Calu3 (cell line): ENCODE measurements at places on chromosomes 4 and X. TPM values are rescaled to one million over a fixed set of nuclear protein-coding genes. Genes with fewer than 3 reads are reported as not detected.
A peak's percentile ranks its signal among the peaks of the same experiment; 100 is the strongest.

DNA sequence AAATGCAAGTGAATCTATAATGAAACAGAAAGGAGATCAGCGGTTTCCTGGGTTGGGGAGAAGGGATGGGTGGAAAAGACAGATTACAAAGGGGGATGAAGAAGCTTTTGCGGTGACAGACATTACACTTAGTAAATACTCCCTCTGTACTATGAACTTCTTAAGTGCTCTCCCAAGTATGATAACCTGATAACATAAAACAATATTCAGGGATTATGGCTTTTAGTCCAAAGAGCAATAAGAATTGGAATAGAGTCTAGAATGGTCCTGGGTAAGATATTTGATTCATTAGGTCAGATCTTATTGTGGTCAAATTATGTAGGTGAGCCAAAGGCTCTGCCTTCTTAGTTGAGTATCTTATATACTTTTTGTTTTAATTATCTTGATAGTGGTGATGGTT lies 9.2 kb downstream of the LRRC66 start:
- no peak overlapping the region for H3K4me3 ChIP-seq
- H3K27me3 ChIP-seq = no peaks in the 10 kb centered on the region
- no peaks in the 10 kb centered on the region for H3K4me1 ChIP-seq
- DNase-seq = no peak
- no peaks in the 10 kb centered on the region for H3K36me3 ChIP-seq

GRCh38 chr4:70721747-70722146 lies at the start of gene RUFY3:
RUFY3 (plus strand) TSS chr4:70721964; CDS start chr4:70722574, 610 bp downstream.
- DNase-seq = no peak
- no peak within 1 kb of the TSS for H3K27ac ChIP-seq
- no peak within 1 kb of the TSS for H3K4me3 ChIP-seq
- no peaks in the 10 kb centered on the region for H3K27me3 ChIP-seq

Gene SLC16A2
- total RNA-seq = 0.59 and 0.76 TPM in 2 replicates

GRCh38 chrX:40434947-40435346 lies 145.8 kb upstream of the ATP6AP2 start:
- no peak overlapping the region for H3K4me3 ChIP-seq
- no peak overlapping the region for H3K27ac ChIP-seq
- DNase-seq = no peak
- H3K36me3 ChIP-seq = no peaks in the 10 kb centered on the region
- H3K4me1 ChIP-seq = no peaks in the 10 kb centered on the region
- H3K27me3 ChIP-seq = peaks cover 18% of the 10 kb centered on the region

- DNase-seq = no peak
- H3K27ac ChIP-seq = no peak overlapping the region
- H3K4me3 ChIP-seq = no peak overlapping the region
- peaks cover 4% of the 10 kb centered on the region for H3K36me3 ChIP-seq
- H3K4me1 ChIP-seq = peaks cover 9% of the 10 kb centered on the region
Measured at GRCh38 chr4:81785338-81785737, 313.6 kb upstream of the RASGEF1B start.

- peak; percentile 13 for DNase-seq
- peaks cover 21% of the 10 kb centered on the region for H3K4me1 ChIP-seq
- no peaks in the 10 kb centered on the region for H3K27me3 ChIP-seq
- peaks cover 10% of the 10 kb centered on the region for H3K36me3 ChIP-seq
- H3K27ac ChIP-seq = peak overlapping the region; percentile 67
- no peak overlapping the region for H3K4me3 ChIP-seq
Measured at GRCh38 chr4:153341575-153342090, 2.9 kb upstream of the MND1 start.

- DNase-seq = no peak
- no peaks in the 10 kb centered on the region for H3K27me3 ChIP-seq
- H3K27ac ChIP-seq = no peak overlapping the region
- no peaks in the 10 kb centered on the region for H3K4me1 ChIP-seq
- no peaks in the 10 kb centered on the region for H3K36me3 ChIP-seq
Measured at GRCh38 chr4:8772499-8773123, 99.0 kb downstream of the HMX1 start.

Gene KIAA1210
- total RNA-seq = 0.09 TPM in 1 of 2 replicates, not detected in the other

- no peak for DNase-seq
- peaks cover 7% of the 10 kb centered on the region for H3K36me3 ChIP-seq
- H3K27me3 ChIP-seq = no peaks in the 10 kb centered on the region
- no peak overlapping the region for H3K4me3 ChIP-seq
- peaks cover 26% of the 10 kb centered on the region for H3K4me1 ChIP-seq
- H3K27ac ChIP-seq = no peak overlapping the region
Measured at GRCh38 chr4:107854356-107855022, 29.8 kb downstream of the SGMS2 start.

- peaks cover 8% of the 10 kb centered on the region for H3K27me3 ChIP-seq
- H3K4me3 ChIP-seq = no peak overlapping the region
- H3K27ac ChIP-seq = no peak overlapping the region
- H3K4me1 ChIP-seq = no peaks in the 10 kb centered on the region
- DNase-seq = no peak
Measured at GRCh38 chrX:13852001-13852695, 35.3 kb upstream of the GPM6B start.

DNA sequence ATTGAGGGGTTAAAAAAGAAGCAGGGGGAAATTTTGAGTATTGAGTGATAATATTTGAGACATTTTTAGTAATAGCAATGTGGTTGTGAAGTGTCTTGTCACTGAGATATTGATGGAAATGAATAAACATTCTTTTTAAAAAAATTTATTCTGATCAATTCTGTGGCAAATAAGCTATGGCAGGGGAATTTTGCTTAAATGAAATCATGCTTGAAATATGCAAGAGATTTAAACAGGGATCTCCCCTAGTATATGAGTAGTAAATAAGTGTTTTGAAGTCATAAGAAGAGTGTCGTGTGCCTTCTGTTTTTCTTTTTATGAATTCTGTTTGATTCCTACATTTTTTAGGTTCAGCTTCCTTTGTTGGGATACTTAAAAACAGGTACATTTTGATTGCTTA lies 23.2 kb downstream of the IL15 start:
- H3K4me3 ChIP-seq = no peak overlapping the region
- H3K27ac ChIP-seq = no peak overlapping the region
- H3K4me1 ChIP-seq = peaks cover 8% of the 10 kb centered on the region

Gene MAP9
- total RNA-seq = 9.4 and 10.3 TPM in 2 replicates

DNA sequence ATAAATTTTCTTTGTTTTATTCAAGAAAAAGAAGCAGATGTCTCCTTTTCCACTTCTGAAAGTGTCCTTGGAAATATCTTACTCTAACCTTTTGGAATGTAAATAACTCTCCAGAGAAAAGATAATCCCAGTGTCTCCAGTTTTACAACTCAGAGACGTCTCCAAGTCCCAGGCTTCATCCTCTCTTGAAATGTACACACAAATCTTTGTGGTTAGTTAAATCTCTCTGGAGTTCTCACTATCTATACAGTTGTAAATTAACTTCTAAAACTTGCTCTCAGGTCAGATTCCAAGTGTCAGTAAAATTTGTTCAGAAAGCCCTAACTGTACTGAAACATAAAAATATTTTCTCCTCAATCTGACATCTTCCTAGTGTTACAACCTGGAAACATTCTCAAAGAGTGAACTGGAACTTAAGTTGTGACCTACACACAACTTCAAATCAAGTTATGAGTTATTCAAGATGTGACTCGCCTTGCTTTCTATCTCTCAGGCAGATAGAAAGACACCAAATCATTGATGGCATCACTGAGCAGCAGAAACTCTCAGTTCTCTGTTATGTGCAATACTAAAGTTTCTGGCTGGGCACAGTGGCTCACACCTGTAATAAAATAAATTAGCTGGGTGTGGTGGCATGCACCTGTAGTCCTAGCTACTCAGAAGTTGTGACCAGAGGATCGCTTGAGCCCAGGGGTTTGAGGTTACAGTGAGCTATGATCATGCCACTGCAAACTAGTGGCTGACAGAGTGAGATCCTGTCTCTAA lies 284.2 kb downstream of the RCHY1 start:
- H3K27me3 ChIP-seq = peaks cover 35% of the 10 kb centered on the region
- H3K4me1 ChIP-seq = no peaks in the 10 kb centered on the region
- no peak for DNase-seq

- no peaks in the 10 kb centered on the region for H3K36me3 ChIP-seq
- no peak overlapping the region for H3K27ac ChIP-seq
- no peaks in the 10 kb centered on the region for H3K4me1 ChIP-seq
- DNase-seq = no peak
- H3K27me3 ChIP-seq = no peaks in the 10 kb centered on the region
- H3K4me3 ChIP-seq = no peak overlapping the region
Measured at GRCh38 chr4:53026233-53026632, 164.1 kb downstream of the RASL11B start.

- no peaks in the 10 kb centered on the region for H3K27me3 ChIP-seq
- DNase-seq = no peak
- H3K4me1 ChIP-seq = peaks cover 19% of the 10 kb centered on the region
- peaks cover 11% of the 10 kb centered on the region for H3K36me3 ChIP-seq
- no peak overlapping the region for H3K27ac ChIP-seq
- H3K4me3 ChIP-seq = no peak overlapping the region
Measured at GRCh38 chr4:184284336-184284690, 66.6 kb upstream of the ENPP6 start.

DNA sequence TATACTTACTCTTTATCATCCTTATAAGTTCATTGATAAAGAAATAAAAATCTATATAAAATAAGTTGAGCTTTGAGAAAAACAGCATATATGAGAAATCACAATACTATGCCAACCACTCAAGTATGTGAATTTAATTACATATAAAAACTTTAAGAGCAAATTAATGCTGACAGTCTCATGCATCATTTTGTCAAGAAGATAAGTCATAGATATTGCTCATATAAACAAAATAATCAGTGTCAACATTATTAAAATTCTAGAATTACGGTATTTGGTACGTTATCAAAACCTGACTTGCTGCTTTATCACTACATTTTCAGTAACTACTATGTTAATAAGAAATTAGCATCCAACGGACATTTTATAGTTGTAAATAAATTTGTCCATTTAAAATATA lies 111.2 kb downstream of the FBXO8 start:
- DNase-seq = no peak
- no peaks in the 10 kb centered on the region for H3K4me1 ChIP-seq

Gene DUSP21
- total RNA-seq = not detected in 2 replicates

DNA sequence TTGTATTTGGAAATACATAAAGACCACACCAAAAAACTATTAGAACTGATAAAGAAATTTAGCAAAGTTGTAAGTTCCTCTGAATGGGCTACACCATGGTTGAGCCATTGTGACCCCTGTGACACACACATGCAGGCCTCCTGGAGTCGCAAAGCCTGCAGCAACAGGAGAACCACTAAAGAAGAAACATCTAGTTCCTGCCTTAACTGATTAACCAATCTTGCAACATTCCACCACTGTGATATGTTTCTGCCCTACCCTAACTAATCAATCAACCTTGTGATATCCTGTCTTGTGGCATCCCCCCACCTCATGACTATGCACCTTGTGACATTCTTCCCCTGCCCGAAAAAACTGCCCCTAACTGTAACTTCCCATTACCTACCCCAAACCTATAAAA lies 401.8 kb downstream of the PRDM5 start:
- H3K36me3 ChIP-seq = no peaks in the 10 kb centered on the region
- H3K4me1 ChIP-seq = peaks cover 17% of the 10 kb centered on the region
- peak; percentile 25 for DNase-seq
- H3K27ac ChIP-seq = peak overlapping the region; percentile 48

Gene RIPPLY1
- total RNA-seq = 0.31 TPM in 1 of 2 replicates, not detected in the other
